ENCODE measurements at places on chromosomes 3 and 15.
A peak's percentile ranks its signal among the peaks of the same experiment; 100 is the strongest.

GRCh38 chr3:120682095-120682681, at the start of gene HGD:
HGD (minus strand) TSS chr3:120682239; CDS start chr3:120682111, 128 bp downstream.
- no peak for DNase-seq

- no peak for DNase-seq
Measured at GRCh38 chr3:28291577-28291976, 50.2 kb downstream of the CMC1 start.

- no peak for DNase-seq
Measured at GRCh38 chr3:197494366-197495058, 61.3 kb downstream of the BDH1 start.

DNA sequence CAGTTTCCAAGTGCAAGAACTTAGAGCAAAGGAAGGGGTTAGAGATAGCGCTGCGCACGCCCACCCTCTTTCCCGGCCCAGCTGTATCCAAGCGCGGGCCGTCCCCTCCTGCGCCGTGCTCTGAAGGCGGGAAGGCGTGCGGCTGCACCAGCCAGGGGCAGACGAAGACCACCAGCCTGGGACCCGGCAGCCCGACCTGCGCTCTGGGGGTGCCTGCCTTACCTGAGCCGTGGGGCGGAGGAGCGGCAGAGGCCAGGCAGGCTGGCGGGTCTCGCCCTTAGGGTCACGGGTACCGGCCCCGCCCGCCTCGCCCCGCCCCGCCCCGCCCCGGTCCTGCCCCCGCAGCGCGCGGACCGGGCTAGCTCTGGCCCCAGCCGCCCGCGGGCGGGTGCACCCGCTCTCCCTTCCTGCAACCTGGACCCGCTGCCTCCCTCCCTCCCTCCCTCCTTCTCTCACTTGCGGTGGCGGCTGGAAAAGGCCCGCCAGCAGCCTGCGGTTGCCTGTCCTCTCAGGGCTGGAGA, at the start of gene WDR72:
TSS of gene WDR72 (minus strand) at position 253 of the 521 bp plus-strand sequence. CDS start 26,514 bp downstream, outside the sequence.
- no peak for DNase-seq

- no peak for DNase-seq
Measured at GRCh38 chr3:61954097-61954540, 392.7 kb downstream of the PTPRG start.

GRCh38 chr15:51736069-51736468, 1.4 kb downstream of the LYSMD2 start:
- DNase-seq: peak; percentile 20

GRCh38 chr3:36493051-36493450, 112.7 kb downstream of the STAC start:
- DNase-seq: peak; percentile 70

- DNase-seq: no peak
Measured at GRCh38 chr3:50288387-50289007, 3.7 kb downstream of the IFRD2 start.

GRCh38 chr3:111577798-111578685, 17.1 kb downstream of the ZBED2 start:
- DNase-seq: peak; percentile 30

DNA sequence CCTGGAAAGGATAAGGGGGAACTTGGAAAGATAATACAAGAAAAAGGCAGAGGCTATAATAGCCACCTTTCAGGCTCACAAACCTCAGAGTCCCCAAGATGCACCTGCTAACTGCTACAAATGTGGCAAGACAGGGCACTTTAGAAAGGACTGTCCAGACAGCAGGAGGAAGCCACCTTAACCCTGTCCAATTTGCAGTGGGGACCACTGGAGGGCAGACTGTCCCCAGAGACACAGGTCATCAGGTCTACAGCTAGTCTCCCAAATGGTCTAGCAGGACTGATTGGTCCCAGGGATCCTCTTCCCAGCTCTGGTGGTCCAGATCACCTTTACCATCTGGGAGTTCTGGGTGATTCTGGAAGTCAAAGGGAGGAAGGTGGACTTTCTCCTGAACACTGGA, 882.5 kb upstream of the GBE1 start:
- DNase-seq: no peak

GRCh38 chr15:32722136-32722535, 4.3 kb downstream of the GREM1 start:
- no peak for DNase-seq

DNA sequence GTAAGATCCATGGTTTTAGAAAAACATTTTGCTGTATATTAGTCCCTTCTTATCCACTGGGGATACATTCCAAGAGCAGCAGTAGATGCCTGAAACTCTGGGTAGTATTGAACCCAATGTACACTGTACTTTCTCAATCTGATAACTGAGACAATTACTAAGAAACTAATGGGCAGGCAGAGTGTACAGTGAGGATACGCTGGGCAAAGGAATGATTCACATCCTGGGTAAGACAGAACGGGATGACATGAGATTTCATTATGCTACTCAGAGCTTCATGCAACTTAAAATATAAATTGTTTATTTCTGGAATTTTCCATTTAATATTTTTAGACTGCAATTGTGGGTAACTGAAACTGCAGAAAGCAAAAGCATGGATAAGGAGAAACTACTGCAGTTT, 46.2 kb upstream of the TEX55 start:
- no peak for DNase-seq

All from inflammatory macrophage (primary cell).